ENCODE measurements at places on chromosomes 16 and 17.

- no peak for DNase-seq
Measured at GRCh38 chr17:80758481-80759376, 214.1 kb downstream of the RPTOR start.

GRCh38 chr17:31385428-31386285 is 5.8 kb upstream of the RAB11FIP4 start:
- no peak for DNase-seq

- DNase-seq: no peak
Measured at GRCh38 chr16:53054670-53055485, at the start of gene CHD9. TSS of gene CHD9 (plus strand) at chr16:53054991. CDS start at chr16:53156090, 101,099 bp downstream.

- no peak for DNase-seq
Measured at GRCh38 chr17:71881581-71881980, 239.2 kb upstream of the SOX9 start.

DNA sequence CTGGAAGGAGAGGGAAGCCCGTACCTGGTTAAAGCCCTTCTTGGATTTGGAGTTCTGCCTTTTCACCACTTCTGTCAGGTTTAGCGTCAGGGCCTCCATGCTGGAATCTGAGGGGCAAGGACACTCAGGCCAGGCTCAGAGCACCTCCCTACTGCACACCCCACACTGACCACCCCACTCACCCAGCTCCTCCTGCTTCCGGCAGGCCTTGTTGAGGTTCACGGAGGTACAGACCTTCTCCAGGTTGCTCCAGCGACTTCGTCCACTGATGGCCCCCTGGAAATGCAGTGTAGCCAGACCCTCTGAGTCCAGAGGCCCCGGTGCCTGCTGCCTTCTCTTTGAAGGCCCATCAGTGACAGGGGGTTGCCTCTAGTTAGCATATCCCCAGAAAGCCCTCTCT is 14.1 kb upstream of the PIK3R6 start:
- no peak for DNase-seq

- DNase-seq: no peak
Measured at GRCh38 chr16:25033852-25034251, 18.7 kb upstream of the ARHGAP17 start.

DNA sequence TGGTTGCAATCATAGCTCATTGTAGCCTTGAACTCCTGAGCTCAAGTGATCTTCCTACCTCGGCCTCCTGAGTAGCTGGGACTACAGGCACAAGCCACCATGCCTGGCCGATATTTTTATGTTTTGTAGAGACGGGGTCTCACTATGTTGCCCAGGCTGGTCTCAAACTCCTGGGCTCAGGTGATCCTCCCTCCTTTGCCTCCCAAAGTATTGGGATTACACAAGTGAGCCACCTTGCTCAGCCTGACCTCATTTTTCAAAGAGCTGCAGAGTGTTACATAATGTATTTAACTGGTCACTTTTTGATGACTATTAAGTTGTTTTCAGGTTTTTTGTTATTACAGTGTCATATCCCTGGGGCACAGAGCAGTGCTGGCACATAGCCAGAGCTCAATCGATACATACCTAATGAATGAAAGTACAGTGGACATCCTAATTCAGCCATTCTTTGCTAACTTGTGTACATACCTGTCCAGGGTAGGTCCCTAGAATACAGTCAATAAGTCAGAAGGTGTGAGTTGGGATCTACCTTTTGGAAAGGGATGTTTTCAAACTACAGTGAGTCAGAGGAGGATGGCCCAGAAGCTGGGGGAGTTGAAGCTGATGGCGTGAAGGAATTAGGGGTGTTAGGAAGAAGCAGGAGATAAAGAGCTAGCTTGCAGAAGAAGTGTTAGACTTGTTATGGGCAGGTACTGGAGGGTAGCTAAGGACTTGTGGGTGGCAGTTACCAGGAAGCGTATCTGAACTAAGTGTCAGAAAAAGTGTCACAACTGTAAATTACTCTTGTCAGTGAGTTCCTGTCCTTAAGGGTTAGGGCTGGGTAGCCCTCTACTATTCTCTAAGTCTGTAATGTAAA is 20.1 kb upstream of the CYLD start:
- no peak for DNase-seq

GRCh38 chr17:75031972-75032719 is 14.6 kb downstream of the ATP5PD start:
- DNase-seq: no peak

GRCh38 chr16:67844497-67844896 is 2.2 kb upstream of the NUTF2 start:
- DNase-seq: no peak

DNA sequence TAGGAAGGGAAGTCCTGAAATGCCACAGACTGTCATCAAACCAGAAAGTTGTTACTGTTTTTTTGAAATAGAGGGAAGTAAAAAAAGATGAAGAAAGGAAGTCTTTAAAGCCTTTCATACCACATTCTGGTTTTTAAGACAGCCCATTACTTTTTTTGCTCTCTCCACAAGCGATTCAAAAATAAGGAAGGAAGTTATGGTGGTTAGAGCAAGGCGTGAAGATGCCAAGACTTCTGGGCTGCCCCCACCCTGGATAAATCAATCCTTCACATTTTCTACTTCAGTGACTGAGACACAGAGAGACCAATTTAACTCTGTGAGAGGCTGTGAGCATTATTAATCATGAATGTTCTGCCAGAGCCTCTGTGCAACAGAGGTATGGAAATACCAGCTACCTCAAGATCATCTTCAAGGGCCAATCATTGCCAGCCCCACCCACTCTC is 82.3 kb upstream of the BCAR1 start:
- DNase-seq: no peak

GRCh38 chr16:2883458-2883908 is 468 bp downstream of the FLYWCH2 start:
- no peak for DNase-seq

DNA sequence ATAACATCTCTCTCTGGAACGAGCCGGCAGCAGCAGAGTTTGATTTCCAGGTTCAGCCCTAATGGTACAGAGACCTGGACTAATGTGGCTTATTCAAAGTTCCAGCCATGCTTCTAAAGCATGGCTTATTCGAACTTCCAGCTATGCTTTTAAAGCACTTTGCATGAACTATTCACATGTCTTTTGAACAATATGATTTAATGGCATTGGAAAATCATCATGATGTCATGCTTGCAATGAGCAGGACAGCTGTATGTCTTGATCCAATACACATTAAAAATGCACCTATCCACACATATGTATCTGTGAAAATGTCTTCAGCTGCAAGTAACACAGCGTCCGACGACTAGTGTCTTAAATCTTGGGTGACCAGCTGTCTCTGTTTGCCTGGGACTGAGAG is 85.7 kb downstream of the MARF1 start:
- no peak for DNase-seq

DNA sequence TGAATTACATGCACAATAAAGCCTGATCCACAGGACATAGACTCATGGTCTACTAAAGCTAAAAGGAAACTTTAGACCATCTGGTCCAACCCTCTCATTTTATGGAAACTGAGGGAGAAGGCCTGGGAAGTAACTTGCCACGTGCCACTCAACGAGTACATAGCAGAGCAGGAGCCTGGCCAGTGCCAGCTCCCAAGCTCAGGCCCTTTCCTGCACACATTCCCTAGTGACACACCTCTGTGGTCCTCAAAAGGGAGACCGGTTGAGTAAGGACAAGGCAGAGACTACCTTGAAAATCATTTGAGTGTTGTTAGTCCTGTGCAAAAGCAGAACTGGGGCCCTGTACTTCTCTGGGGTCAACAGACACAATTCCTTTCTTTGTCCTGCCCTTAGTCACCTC is 2.8 kb downstream of the CCL4L2 start:
- no peak for DNase-seq

- DNase-seq: no peak
Measured at GRCh38 chr16:1713331-1713730, 7.3 kb downstream of the MAPK8IP3 start.

DNA sequence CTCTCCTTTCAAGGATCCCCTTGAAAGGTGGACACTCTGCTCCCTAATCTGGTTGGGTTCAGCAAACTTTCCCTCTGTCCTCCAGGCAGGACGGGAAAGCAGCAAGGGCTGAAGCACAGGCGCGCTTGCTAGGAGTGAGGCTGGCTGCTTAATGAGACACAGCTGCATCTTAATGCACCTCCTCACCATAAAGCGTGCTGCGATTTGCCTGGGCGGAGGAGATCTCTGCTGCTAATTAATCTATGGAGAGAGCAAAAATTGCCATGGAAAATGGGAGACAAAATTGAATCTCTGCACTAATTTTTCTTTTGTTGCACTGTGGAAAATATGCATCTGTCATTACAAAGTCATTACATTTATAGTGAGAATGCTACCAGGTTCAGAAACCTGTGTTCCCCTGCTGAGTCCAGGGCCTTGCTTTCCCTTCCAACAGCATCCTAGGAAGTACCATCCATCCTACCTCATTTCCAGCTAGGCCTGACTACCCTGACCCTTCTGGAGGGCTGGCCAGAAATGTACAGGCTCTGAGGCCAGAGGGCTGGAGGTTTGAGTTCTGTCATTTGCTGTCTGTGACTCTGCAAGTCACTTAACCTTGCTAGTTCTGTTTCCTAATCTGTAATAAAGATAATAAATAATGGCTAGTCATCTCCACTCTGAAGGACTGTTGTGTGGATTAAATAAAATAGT is 43.5 kb upstream of the BCAR1 start:
- no peak for DNase-seq

DNA sequence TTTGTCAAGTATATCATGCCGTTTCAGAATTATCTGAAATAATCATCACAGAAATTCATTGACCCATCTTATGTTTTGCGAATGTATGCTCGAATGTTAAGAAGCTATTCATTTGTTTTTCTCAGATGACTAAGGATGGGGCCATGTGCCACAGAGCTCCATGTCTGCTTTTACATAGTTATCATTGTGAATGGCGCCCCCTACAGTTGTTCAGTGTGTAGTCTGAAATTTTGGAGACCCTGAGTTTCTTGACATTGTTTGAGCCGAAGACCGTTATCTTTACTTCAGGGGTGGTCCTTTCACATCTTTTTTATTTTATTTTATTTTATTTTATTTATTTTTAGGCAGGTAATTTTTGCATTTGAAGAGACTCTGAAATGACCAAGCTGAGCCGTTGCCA is 972.0 kb upstream of the RBFOX1 start:
- no peak for DNase-seq

- DNase-seq: no peak
Measured at GRCh38 chr17:6699997-6700947, 12.9 kb downstream of the SLC13A5 start.

DNA sequence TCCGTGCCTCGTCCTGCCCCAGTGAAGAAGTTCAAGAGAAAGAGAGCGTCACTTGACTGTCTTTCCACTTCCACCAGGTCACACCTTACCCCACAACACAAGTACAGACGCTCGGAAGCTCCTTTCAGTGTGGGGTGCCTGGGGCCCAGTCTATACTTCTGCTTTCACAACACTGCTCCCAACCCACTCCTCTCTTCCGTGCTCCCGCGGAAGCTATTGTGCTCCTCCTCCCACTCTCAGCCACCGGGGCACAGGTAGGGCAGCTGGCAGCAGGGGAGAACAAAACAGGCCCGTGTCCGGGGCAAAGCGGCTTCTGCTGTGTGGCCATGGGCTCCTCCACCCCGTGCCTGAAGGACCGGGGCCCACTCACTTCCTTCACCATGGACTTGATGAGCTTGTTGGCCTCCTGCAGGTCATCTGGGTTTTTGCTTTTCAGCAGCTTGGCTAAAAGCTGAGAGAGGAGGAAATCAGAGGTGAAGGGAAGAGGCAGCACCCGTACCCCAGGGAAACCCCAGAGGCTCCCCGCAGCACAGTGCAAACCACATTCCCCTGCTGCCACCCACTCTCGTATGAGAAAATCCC is 18.9 kb downstream of the GGA3 start:
- DNase-seq: no peak

- no peak for DNase-seq
Measured at GRCh38 chr17:48552466-48553189, 7.7 kb upstream of the HOXB2 start.

DNA sequence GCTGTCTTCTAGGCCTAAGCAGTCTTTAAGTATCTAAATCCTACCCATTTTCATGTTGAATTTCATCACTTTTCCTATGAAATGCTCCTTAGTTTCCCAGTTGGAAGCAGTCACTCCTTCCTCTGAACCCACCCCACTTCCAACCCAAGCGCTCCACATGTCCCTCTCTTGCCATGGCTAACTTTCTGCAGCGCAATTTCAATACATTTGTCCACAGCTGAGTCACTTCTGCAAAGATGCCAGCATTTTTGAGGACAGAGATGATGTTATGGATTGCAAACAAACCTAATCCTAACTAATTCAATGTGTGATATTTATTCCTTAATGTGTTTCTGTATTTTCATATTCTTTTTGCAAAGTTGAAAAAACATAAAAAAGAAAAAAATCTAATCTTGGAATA is 71.7 kb downstream of the HLF start:
- DNase-seq: no peak

DNA sequence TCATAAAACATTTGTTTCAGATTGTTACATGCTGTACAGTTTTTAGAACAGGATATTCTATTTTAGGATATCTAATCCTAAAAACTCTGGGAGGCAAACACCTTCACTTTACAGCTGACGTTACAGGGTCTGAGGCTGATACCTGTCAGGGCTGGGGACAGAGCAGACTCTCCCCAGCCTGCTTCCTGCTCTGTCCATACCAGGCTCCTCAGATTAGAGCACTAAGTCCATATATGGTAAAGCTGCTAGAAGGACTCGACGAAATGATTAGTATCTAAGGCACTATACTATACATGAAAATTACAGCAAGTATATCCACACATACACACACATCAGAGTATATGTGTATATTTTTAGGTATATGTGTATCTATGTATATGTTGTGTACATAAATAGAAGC is 125.2 kb downstream of the ZFHX3 start:
- DNase-seq: no peak

DNA sequence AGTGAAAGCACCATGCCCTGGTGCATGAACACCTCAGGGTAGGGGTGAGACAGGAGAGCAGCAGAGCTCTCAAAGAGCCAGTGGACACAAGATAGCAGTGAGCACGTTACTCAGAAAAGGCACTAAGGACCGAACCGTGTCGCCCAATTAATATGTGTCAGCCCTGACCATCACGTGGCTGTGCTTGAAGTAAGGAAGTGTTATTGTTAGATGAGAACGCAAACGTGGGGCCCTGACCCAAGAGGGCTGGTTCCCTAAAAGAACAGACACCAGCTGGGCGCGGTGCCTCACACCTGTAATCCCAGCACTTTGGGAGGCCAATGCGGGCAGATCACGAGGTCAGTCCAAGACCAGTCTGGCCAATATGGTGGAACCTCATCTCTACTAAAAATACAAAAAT is 16.3 kb downstream of the AXIN1 start:
- no peak for DNase-seq

DNA sequence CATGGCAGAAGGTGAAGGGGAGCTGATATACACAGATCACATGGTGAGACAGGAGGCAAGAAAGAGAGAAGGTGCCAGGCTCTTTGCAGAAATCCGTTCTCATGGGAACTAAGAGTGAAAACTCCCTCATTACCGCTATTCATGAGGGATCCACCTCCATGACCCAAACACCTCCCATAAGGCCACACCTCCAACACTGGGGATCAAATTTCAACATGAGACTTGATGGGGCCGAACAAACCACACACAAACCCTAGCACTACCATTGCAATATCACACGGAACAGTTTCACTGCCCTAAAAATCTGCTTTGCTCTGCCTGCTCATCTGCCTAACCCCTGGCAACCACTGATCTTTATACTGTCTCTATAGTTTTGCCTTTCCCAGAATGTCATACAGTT is 34.8 kb downstream of the C17orf67 start:
- no peak for DNase-seq

- DNase-seq: no peak
Measured at GRCh38 chr16:65770752-65771151, 595.7 kb upstream of the CDH5 start.

Data from BJ (cell line).